ENCODE measurements at places on chromosomes 1 and 21.
A peak's percentile ranks its signal among the peaks of the same experiment; 100 is the strongest.

GRCh38 chr21:45439161-45439872, 34.4 kb downstream of the COL18A1 start:
- peak; percentile 98 for ATAC-seq

GRCh38 chr1:95561346-95561745, 327.3 kb downstream of the RWDD3 start:
- ATAC-seq = no peak

DNA sequence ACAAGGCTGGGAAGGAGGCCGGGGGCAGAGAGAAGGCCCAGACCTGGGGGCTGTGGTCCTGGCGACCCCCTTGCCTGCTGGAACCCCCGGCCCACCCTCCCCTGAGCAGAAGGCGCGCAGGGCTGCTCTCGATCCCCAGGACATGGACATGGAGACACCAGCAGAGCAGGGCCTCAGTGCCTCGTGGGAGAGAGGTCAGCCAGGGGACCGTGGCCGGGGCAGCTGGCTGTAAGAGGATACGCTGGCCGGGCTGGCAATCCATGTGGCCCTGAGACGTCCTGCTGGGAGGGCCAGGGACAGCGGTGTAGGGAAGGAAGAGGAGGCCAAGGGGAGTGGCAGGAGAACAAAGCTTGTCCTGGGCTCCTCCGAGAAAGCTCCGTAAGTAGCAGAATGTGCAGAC, 132.2 kb downstream of the CASZ1 start:
- ATAC-seq = no peak

DNA sequence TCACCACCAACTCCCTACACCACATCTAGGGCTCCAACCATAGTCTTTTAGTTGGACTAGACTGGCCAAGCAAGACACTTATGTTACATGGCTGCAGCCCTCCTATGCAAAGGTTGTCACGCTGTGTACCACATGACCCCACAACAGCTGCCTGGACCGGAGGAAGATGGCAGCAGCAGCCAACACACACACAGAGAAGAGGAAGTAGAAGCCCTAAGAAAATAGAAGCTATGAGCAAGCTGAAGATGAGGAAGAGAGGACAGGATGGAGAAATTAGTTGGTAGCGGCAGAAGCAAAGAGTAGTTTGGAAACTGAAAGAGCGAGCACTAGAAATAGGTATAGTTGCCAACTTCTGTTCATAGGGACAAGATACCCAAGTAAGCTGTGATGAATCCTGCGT, 60.8 kb upstream of the RALGPS2 start:
- no peak for ATAC-seq

GRCh38 chr1:25643929-25644328, 27.3 kb downstream of the MAN1C1 start:
- ATAC-seq = no peak

DNA sequence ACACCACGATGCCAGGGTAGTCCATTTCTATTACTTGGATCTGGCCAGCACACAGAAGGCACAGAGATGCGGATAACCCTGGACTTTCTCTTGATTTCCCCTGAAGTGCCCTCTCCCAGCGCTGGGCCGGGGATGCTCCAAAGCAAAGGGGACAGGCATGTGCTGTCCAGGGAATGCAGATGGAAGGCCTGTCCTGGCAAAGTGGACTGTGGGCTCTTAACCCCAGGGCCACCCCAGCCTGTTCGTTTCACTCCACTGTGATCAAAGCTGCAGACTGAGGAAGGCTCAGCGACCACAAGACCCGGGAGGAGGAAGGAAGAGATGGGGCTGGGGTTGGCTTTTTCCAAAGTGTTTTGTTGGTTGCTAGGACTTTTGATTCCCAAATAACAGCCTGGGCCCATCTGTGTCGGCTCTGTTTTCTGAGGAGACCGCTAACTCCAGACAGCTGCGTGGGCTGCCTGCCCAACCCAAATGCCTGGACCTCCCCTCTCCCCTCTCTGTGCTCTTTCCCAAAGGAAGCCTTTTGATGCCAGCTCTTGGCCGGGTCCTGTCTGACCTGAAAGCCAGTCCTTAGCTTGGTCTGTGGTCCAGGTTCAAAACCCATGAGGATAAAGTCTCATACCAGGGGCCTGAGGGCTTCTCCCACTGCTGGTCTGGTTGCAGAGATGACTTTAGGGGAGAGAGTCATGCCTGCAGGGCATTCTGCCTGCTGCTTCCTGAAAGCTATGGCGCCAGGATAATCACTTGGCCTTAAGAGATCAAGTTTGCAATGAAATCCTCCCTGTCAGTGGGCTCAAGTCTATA, 119.6 kb upstream of the CD34 start:
- ATAC-seq = peak; percentile 32

DNA sequence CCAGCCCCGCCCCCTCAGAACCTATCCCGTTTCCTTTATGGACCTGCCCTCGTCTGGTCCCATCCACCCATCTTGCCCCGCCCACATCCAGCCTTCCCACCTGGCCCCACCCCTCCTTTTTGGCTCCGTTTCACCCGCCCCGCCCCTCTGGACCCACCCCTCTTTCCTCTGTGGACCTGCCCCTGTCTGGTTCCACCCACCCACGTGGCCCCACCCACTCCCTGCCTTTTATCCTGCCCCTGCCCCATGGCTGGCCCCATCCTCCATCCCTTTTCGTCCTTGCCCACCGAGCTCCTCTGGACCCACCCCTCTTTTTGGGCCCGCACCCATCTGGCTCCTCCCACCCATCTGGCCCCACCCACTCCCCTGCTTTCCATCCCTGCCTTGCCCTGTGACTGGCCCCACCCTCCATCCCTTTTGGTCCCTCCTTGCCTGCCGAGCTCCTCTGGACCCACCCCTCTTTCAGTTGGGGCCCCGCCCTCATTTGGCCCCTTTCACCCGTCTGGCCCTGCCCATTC, 177.3 kb downstream of the CAMTA1 start:
- peak; percentile 67 for ATAC-seq

DNA sequence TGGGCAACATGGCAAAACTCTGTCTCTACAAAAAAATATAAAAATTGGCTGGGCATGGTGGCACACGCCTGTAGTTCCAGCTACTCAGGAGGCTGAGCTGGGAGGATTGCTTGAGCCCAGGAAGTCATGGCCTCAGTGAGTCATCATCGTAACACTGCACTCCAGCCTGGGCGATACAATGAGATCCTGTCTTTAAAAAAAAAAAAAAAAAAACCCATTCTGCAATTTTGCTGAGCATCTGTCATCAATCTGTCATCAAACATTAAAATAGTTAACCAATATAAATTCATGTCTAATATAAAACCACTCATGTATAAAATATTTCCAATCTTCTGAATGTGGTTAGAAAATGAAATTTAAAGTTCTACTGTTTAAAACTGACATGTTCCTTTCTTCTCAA, 56.9 kb downstream of the LPAR3 start:
- ATAC-seq = no peak

DNA sequence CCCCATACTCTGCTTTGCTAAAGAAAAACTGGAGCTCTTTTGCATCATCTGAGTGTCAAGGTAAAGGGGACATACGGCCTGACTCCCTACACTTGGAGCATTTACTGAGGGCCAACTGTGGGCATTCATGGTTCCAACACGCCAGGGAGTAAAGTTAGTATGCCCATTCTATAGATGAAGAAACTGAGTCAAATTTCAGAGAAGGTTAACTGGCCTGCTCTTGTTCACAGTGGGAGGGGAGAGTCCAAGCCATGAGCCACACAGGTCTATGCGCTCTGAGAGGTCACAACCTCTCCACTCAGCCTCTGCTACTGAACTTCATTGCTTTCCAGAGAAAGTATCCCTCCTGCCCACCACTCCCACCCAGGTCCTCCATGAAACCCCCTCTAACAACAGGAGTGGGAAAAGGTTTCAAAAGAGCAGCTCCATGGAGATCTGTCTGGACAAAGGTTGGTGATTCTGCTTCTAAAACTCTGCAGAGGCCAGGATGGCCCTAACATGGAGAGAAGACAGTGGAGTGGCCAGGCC, 6.8 kb upstream of the KCNN3 start:
- ATAC-seq = no peak

Measured in motor neuron (in vitro differentiated cells).